ENCODE measurements at places on chromosomes 5 and 9.
A peak's percentile ranks its signal among the peaks of the same experiment; 100 is the strongest.

DNA sequence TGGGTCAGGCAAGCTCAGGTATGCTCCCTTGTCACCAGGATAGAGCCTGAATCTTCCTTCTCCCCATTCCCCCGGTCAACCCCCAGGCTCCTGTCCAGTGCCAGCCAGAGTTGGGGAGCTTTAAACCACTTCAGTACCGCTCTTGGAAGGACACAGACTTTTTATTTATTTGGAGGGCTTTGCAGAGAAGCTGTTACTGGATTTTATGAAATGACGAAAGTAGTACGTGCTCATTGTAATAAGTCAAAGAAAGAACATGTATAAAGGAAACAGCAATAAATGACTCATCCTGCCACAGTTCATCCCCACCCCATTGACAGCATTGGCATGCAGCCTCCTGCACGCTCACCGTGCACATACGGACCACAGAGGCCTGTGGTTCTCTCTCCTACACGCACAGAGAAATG, 230.3 kb downstream of the AUH start:
- DNase-seq = no peak

DNA sequence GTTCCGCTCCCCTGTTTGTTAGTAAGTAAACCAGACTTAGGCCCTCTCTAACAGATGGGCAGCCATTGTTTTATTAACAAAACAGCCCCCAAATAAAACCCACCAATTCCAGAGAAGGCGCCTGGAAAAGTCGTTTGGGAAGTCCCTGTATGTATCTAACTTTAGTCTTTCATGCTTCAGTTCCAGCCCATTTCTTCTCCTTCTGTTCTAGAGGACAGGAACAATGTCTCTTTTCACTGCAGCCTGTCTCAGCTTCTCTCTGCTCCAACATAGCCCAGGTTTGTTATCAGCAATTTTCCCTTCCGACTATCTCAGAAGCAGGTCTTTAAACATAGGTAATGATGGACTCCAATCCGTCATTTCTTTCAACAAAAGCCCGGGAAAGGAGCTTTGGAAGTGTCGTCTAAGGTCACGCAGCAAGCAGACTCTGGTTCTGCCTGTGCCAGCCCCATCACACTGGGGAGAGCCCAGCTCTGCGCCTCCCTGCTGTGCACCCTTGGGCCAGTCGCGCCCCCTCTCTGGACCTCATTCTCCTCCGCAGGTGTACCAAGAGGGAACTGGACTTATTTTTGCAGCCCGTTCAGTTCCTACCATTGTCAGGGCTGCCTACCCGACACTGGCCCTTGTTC, 9.6 kb upstream of the AKNA start:
- no peak for DNase-seq

GRCh38 chr5:88881571-88881971, 1.4 kb downstream of the MEF2C start:
- DNase-seq = peak; percentile 53

GRCh38 chr5:82011761-82012160, 39.9 kb downstream of the ATG10 start:
- DNase-seq = no peak

Data from muscle of back (tissue), 13 donors.